ENCODE measurements at places on chromosomes 7 and 10.

- DNase-seq, result no peak
These were observed 64.2 kb downstream of the MINDY4 start for GRCh38 chr7:30835396-30835915.

- DNase-seq, result no peak
These were observed 450.1 kb downstream of the KCNMA1 start for GRCh38 chr10:77187376-77187999.

DNA sequence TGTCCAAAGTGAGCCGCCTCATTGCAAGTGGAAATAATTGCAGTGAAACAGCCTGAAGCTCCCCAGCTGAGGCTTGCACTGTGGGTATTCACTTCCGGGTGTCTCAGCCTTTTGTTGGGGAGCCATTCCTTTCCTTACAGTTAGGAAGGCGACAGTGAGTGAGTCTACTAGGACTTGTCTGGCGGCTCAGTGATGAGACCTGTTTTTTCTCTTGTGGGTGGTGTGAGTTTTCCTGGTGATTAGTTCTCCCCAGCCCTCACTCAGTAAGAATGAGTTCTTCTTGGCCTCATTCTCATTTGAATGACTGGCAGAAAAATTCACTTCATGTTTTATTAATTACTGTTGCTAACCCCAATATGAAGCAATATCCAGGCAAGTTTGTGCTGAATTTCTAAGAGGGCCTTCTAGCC is 2.6 kb downstream of the PGAM1 start:
- DNase-seq, result peak; percentile 86

DNA sequence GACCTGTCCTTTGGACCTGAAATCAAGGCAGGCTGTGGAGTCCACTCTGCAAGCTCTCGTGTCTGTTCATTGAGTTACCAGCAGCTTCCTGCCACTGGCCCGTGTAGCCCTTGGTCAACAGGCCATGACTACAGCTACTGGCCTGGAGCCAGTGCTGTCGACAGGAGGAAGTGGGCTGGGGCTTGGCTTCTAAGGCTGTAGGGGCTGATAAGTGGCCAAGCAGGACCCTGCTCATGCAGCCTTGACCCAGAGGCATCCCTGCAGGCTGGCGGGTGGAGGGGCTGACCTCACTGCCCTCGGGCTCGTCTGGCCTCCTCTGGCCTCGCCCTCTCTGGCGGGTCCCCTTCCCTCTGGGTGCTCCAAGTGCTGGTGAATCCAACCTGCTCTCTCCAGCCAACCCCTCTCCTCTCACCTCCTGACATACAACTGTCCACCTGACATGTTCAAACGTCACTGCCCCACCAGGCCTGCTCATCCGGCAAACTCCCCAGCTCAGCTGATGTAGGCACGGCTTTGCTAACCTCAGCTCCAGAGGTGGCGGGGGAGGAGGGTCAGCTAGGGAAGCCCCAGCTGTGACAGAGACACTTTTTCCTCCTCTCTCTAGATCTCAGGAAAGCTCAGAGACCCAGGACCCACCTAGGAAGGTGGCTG is 188.6 kb upstream of the LYZL2 start:
- peak; percentile 46 for DNase-seq

DNA sequence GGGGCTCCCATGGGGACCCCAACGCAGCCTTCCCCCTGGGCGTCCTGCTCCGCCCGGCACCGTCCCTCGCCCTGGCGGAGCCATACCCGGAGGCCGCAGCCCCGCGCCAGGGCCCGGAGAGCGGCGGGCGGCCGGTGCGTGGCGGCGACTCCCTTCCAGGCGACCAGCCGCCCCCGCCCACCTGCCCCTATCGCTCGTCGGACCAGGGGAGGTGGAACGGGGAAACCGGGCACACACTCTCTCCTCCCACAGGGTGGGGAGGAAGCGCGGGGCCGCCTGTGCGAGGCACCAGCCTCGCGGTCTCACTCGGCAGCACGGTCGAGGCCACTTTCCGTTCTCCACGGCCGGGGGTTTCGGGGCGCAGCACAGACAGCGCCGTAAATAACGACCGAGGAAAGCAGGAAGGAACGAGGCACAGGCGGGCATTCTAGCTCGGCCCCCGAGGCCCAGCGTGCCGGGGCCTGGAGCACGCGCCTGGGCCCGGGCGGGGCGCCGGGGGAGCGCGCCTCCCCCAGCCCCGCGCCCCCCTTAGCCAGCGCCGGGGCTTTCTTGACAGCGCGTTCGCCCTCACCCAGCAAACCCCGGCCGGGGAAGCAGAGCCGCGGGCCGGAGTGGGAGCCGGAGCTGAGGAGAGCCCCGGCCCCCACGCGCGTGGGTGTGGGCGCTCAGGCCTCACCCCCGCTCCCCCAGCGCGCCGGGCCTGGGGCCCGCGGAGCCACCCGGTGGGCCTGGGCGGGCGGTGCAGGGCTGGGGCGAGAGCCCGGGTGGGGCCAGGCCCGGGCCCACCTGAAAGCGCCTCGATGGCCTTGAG is 936 bp downstream of the IGF2BP3 start:
- DNase-seq, result peak; percentile 60

GRCh38 chr7:137245890-137246289 is 97.6 kb downstream of the PTN start:
- no peak for DNase-seq

- no peak for DNase-seq
These were observed 152.6 kb downstream of the CAMK1D start for GRCh38 chr10:12501841-12502525.

DNA sequence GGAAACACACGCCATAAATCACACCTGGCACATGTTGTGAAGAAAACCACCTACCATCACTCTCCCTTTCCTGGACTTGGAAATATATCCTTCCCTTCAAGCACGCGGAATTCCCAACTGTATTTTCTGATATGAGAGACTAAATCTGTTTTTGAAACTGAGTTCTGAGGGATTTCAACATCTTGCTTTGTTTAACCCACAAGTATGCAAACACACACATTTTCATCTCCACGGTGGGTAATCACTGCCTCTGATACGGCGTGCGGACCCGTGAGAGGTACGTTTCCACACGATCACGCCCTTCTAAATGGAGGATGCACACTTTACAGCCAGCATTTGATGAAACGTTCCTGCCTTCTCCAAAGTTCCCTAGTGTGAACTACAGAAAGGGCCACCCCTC is 83.4 kb downstream of the ZRANB1 start:
- DNase-seq, result no peak

GRCh38 chr7:22394739-22395138 is 37.8 kb upstream of the RAPGEF5 start:
- DNase-seq, result no peak

DNA sequence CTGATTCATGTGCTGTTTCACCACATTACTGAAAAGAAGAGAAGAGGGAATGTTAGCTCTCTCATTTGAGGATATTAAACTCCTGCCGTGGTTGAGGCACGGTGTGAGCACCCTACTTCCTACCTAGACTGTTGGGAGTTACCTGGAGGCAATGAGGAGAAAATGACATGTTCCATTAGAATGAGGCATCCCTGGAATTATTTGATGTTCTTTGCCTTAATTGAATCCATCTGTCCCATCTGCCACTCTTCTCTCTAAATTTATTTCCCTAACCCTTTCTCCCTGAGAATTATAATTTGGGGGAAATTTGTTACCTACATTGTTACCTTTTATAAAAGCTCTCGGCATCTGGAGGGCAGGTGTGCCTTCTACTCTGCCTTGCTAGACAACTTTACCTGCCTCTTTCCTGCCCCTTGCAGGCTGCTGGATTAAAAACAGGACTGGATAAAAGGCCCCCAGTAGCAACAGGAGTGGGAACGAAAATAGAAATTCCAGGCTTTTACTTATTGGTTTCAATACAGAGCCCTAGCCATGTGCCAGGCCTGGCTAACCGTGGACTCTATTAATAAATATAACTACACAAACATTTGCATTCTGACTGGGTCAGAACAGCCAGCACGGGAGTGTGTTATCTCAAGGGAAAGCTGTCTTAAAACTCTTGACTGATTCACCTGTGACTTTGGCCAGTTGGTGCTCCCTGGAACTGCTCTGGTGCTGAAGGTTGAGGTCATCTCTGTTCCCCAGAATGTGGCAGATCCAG is 4.4 kb upstream of the ATXN7L1 start:
- peak; percentile 19 for DNase-seq

DNA sequence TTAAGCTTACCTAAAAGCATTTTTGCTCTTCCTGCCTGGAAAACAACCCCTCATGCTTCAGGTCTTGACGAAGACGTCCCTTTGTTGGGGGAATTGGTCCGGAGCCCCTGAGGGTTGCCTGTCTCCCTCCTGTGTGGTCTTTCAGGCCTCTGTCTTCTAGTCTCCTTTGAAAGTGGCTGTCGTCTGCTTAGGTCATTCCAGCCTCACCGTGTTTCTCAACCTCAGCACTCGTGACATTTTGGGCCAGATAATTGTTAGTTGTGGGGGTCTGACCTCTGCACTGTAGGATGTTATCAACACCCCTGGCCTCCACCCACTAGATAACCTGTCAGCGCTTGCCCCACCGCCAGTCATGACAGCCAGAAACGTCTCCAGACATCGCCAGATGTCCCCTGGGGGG is 219.1 kb downstream of the TCF7L2 start:
- DNase-seq, result no peak

DNA sequence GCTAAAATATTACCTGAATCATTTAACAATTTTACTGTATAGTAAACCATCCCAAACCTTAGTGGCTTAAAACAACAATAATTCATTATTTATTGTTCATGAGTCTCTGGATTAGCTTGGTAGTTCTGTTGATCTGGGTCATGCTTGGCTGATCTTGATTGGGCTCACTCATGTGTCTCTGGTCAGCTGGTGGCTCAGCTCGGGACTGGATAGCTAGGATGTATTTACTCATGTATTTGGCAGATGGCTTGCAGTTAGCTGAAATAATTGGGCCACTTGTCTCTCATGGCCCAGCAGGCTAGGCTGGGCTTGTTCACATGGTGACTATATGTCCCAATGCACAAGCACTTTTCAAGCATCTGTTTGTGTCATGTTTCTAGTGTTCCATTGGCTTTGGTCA is 262.8 kb downstream of the BBS9 start:
- DNase-seq, result no peak

DNA sequence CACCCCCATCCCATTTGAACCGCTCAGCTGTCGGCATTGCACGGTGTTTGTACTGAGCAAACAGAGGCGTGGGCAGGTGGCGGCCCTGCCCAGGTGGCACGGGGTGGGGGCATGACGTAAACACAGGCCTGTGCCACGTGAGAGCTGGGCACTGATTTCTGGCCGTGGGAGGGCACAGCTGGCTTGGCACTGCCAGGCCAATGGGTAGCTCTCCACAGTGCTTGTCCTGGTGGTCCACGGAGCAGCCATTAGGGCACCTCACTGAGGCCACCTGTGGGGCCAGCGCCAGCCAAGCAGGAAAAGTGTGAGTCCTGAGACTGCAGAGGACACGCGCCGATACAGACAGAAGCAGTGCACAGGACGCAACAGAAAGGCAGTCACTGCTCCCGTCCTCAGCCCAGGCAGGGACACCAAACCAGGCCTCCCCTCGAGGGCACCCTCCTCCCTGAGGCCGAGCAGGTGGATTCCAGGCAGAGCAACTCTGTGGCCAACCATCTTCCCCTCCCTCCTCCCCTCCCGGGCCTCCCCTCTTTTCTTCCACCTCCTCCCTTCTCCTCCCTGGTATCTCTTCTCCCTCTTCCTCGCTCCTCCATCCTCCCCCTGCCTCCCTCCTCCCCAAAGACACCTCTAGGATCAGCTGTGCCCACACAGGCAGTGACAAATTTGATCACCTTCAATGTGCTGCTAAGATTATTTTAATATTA is 258.7 kb downstream of the ELFN1 start:
- no peak for DNase-seq

GRCh38 chr10:52993109-52993508 is 220.5 kb upstream of the MBL2 start:
- no peak for DNase-seq

DNA sequence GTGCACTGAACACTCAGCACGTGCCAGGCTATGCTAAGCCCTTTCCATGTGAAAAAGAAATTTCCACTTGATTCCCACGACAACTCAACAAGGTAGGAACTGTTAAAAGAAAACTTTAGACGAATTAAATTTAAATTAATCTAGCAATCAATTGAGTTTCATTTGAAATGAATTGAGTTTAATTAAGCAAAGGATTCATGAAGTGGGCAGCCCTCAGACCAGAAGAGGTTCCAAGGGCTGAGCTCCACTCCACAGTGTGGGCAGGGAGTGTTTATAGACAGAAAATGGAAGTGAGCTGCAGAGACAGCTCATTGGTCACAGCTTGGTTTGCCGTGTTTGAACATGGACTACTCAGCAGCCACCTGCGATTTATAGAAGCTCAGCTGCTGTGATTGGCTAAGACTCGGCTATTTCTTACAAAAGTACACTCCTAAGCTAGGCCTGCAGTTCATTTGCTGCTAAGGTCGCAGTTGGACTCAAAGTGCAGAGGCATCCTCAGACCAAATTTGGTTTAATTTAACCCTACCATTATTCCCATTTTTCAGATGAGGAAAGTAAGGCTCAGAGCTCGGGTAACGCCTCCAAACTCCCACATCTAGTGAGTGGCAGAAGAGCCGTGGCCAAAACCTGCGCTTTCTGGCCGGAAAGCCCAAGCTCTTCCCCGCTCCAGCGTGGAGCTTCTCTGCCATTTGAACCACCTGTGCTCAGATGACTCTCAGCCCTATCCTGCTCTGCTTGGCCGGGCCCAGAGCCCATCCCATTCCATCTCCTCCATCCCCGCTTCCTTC is 24.9 kb downstream of the CALML3 start:
- no peak for DNase-seq

DNA sequence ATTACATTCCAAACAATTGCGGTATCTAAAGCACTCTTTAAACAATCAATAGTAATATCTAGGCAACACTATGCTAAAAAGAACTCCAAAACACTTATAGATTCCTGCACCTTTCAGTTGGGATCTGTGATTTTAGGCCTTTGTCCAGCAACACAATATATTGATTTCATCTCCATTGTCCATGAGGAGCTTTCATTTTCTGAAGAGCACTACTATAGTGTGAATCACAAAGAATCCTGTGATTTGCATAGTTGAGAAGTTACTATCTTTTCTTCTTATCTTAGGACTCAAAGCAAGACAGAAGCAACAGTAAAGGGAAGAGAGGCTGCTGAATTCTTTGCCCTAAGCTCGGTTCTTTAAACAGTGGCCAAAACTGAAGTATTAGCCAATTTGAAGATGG is 846.8 kb downstream of the IPMK start:
- no peak for DNase-seq

GRCh38 chr7:155278921-155279320 is 18.8 kb upstream of the INSIG1 start:
- DNase-seq, result no peak

- no peak for DNase-seq
These were observed 3.3 kb downstream of the MUC3A start for GRCh38 chr7:100952641-100953040.

GRCh38 chr10:45464958-45465567 is 91.0 kb downstream of the ALOX5 start:
- peak; percentile 83 for DNase-seq

DNA sequence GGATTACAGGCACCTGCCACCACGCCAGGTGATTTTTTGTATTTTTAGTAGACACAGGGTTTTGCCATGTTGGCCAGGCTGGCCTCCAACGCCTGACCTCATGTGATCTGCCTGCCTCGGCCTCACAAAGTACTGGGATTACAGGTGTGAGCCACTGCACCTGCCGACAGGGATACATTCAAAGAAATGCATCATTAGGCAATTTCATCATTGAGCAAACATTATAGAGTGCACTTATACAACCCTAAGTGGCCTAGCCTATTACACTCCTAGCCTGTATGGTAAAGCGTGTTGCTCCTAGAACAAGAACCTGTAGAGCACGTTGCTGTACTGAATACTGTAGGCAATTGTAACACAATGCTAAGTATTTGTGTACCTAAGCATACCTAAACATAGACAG is 350.3 kb downstream of the GALNT17 start:
- DNase-seq, result no peak

GRCh38 chr7:1691601-1692514 is 21.8 kb downstream of the ELFN1 start:
- no peak for DNase-seq

GRCh38 chr10:5076615-5077014 is 17.6 kb upstream of the AKR1C3 start:
- DNase-seq, result peak; percentile 64

Data from GM23248 (cell line).